T-cell (primary cell): ENCODE measurements at places on chromosomes 5 and 9.

GRCh38 chr5:76402886-76403765 is at the start of gene IQGAP2:
Gene IQGAP2, plus strand, starts transcription at chr5:76403285. Its CDS starts 261 bp downstream, at chr5:76403546.
- peak; percentile 70 for DNase-seq

- DNase-seq = no peak
Observed at GRCh38 chr5:16812911-16813310, 123.2 kb downstream of the MYO10 start.

DNA sequence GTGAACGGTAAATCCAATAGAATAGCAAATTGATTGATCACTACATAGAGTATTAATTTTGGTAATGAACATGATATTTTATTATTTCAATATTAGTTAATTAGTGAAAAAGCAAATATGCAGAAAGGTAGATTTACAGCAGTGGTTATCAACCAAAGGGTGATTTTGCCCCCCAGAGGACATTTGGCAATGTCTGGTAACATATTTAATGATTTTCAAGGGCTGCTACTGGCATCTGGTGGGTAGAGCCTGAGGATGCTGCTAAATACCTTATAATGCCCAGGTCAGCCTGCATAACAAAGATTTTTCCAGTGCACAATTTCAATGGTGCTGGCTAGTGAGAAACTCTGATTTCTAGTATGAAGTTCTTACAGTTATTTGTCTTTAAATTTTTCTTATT is 1313.7 kb downstream of the PTPRD start:
- no peak for DNase-seq

DNA sequence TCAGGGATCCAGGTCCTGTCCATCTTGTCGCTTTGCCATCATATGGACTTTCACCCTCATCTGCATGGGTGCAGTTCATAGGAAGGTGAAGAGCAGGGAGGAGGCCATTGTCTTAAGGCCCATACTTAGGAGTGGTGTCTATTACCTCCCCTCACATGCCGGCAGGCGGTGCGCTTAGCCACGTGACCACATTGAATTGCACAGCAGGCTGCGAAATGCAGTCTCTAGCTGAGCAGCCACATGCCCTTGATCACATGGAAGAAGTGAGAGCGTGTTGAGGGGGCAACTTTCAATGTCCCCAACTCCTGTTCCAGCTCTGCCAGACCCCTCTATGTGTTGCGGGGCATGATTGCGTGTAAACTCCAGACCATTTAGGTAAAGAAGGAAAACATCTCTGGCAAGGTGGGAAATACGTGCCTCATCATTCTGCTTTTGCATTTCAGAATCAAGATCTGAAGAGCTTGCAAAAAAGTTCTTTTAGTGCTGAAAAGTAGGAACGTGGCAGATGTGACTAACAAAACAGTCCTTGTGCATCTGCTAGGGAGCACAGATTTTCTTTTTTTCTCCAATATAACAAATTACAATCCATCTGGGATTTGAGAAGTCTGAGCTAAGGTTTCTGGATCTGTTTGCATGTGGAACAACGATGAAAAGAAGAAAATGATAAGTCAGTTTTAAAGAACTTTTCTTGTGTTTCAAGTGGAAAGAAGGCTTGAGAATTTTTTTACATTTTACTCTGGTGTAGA is 34.4 kb downstream of the ROPN1L start:
- no peak for DNase-seq

DNA sequence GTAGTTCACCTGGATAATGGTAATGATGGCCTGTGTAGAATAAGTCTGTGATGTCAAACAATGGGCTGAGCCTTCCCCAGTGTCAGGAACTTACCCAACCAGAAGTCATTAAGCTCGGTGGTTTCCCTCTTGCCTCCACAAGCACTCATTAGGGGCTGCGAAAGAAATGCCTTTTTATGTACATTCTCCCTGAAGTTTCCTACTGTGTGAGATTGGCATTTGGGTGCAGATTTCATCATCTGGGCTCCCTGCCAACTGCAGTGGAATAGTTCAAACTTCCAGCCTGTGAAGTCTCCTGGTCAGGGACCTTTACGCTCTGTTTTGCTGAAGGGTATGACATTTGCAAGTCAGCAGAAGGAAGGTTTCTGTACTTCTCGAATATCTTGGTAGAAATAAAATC is 41.6 kb upstream of the TMEM215 start:
- DNase-seq = no peak

GRCh38 chr9:96061293-96061987 is 185.9 kb downstream of the ERCC6L2 start:
- peak; percentile 32 for DNase-seq

GRCh38 chr5:130836729-130837649 is 328.1 kb downstream of the HINT1 start:
- peak; percentile 26 for DNase-seq

- peak; percentile 48 for DNase-seq
Observed at GRCh38 chr9:99118782-99119466, 14.0 kb downstream of the TGFBR1 start.

- DNase-seq = no peak
Observed at GRCh38 chr5:94968507-94969095, 316.3 kb downstream of the MCTP1 start.

DNA sequence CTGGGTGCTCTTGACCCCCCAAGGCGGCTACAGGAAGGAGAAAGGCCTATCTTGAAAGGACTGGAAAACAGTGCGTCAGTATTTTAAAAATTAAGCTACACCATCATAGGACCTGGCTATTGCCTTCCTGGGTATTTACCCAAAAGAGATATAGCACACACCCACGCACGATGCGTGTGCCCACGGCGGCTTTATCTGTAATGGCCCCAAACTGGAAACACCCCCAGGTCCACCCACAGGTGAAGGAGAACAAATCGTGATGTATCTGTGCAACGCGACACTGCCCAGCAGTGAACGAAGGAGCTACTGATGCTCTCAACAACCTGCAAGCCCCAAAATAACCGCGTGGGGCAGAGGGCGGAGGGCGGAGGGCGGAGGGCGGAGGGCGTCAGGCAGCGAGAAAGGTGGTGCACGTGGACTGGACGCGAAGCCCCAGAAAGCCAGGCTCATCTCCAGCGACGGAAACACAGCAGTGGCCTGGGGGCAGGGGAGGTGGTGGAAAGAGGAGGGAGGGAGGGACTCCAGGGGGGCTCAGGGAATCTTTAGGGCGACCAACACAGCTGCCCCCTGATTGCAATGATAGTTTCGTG is 12.4 kb upstream of the PTGDS start:
- no peak for DNase-seq
